ENCODE measurements at places on chromosomes 3 and 15. TPM values are rescaled to one million over a fixed set of nuclear protein-coding genes. Genes with fewer than 3 reads are reported as not detected.

Gene ZMYND10
- polyA plus RNA-seq = 1.4 TPM

Gene CKMT1B
- not detected for polyA plus RNA-seq

Gene RLBP1
- polyA plus RNA-seq = 0.30 TPM

Gene SKOR1
- 0.67 TPM for polyA plus RNA-seq

Gene GNAT1
- polyA plus RNA-seq = 0.37 TPM

Gene C3orf70
- 3.5 TPM for polyA plus RNA-seq

Gene SNX4
- polyA plus RNA-seq = 30.8 TPM

Gene KCNMB2
- 9.0 TPM for polyA plus RNA-seq

Gene DUOXA2
- not detected for polyA plus RNA-seq

Gene GOLIM4
- polyA plus RNA-seq = 38.6 TPM

Gene TTC21A
- 2.9 TPM for polyA plus RNA-seq

Gene CCR5
- polyA plus RNA-seq = 0.52 TPM

Gene PDIA5
- polyA plus RNA-seq = 16.4 TPM

Gene NR2F2
- 64.7 TPM for polyA plus RNA-seq

DNA sequence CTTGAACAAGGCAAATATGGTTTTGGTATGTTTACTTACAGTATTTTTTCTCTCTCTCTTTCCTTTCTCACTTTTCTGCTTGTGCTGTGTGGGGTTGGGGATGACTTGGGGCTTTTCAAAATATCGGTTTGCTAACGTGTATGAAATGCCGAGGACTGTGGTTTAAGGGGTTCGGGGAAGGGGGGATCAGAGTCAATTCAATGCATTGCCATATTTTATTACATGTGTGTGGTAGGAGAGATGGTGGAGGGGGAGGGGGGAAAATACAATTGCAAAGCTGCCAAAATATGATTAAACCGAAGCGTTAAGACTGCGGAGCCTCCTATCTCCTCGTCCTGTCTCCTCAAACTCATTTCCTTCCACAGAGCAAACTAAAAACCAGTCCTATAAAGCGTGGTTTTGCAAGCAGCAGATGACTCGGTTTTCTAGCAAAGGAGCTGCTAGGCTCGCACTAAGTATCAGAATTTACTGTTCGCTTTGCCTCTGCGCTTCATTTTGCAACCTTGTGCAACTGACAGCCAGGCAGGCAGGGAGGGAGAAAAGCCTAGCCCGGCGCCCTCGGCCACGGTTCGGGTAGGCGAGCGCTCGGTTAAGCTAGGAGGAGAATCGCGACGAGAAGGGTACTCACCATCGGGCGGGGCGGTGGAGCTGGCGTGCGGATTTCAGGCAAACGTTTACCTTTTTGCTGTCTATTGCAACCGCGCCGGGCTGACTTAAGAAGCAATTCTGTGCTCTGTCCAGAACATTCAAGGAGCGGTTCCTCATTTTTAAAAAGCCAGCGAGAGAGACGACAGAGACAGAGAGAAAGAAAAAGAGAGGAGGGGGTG, 4.0 kb upstream of the NR2F2 start:
- DNase-seq = peak; percentile 61

DNA sequence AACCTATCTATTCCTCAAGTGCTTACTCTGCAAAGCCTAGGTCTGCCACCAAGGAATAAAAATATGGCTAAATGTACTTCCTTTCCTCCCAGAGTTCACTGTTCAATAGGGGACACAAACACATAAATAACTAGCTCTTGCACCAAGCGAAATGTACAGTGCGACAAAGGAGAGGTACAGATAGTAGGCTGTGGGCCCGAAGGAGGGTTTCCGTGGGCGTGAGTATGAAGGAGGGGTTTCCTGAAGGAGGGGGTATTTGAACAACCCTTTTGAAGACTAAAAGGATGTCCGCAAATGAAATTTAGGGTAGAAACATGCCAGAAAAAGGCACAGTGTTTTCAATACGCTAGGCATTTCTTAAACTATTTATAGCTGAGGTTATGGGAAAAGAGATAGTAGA, 207.9 kb downstream of the LPP start:
- DNase-seq = no peak

DNA sequence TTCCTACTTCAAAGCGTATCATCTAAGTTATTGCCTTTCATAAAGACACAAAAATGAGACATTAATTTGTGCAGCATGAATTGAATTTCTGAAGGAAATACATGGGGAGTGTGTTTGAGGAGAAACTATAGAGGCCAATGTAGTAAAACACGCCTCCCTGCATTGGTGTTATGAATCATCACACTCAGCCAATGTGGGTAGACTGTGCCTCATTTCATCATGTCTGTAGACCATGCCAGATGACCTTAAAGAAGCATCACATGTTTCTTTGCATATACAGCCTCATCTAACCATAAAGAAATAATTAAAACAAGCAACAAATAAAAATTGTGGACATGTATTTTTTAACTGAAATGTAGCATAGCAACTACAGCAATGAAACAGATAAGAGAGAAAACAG, 486.0 kb upstream of the ADAMTS9 start:
- no peak for DNase-seq

- DNase-seq = no peak
Measured at GRCh38 chr15:101479342-101479845, 10.1 kb downstream of the PCSK6 start.

GRCh38 chr15:94910166-94910565, 678.8 kb downstream of the MCTP2 start:
- DNase-seq = no peak

GRCh38 chr3:143445118-143445517, 325.5 kb downstream of the CHST2 start:
- no peak for DNase-seq

DNA sequence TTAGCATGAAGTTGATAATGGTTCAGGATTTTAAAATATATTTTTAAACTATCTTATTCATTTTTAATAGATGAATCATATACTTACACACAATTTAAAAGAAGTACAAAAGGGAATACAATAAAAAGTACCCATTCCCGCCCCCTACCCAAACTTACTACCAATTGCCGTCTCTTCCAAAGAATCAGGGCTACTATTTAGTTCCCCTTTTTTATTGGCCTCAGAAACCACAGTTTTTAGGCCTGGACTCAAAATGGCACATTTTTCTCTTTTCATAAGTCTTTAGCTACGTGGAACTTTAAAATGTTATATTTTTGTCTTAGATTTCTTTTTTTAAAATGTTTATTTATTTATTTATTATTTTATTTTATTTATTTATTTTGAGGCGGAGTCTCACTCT, 18.0 kb downstream of the LRRK1 start:
- no peak for DNase-seq

- no peak for DNase-seq
Measured at GRCh38 chr3:150495149-150495548, 51.1 kb downstream of the SERP1 start.

- DNase-seq = no peak
Measured at GRCh38 chr3:56411166-56411565, 57.1 kb downstream of the ERC2 start.

- peak; percentile 33 for DNase-seq
Measured at GRCh38 chr3:122560680-122561079, 3.4 kb downstream of the PARP9 start.

DNA sequence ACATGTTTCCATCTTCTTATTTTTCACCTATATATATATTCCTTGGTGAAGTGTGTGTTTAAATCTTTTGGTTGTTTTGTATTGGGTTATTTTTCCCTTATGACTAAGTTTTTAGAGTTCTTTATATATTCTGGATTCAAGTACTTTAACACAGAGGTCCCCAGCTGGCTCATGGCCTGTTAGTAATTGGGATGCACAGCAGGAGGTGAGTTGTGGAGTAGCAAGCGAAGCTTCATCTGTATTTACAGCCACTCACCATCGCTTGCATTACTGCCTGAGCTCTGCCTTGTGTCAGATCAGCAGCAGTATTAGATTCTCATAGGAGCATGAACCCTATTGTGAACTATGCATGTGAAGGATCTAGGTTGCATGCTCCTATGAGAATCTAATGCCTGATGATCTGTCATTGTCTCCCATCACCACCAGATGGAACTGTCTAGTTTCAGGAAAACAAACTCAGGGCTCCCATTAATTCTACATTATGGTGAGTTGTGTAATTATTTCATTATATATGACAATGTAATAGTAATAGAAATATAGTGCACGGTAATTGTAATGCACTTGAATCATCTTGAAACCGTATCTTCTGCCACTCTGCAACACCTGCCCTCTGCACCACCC, 151.6 kb downstream of the RSRC1 start:
- DNase-seq = no peak

- no peak for DNase-seq
Measured at GRCh38 chr3:183514021-183514420, 41.5 kb downstream of the KLHL6 start.

- DNase-seq = no peak
Measured at GRCh38 chr3:179021119-179021903, 50.3 kb downstream of the ZMAT3 start.

GRCh38 chr3:146142757-146143156, 18.2 kb downstream of the PLOD2 start:
- DNase-seq = no peak

- DNase-seq = no peak
Measured at GRCh38 chr3:37988931-37989525, 1.6 kb upstream of the VILL start.

DNA sequence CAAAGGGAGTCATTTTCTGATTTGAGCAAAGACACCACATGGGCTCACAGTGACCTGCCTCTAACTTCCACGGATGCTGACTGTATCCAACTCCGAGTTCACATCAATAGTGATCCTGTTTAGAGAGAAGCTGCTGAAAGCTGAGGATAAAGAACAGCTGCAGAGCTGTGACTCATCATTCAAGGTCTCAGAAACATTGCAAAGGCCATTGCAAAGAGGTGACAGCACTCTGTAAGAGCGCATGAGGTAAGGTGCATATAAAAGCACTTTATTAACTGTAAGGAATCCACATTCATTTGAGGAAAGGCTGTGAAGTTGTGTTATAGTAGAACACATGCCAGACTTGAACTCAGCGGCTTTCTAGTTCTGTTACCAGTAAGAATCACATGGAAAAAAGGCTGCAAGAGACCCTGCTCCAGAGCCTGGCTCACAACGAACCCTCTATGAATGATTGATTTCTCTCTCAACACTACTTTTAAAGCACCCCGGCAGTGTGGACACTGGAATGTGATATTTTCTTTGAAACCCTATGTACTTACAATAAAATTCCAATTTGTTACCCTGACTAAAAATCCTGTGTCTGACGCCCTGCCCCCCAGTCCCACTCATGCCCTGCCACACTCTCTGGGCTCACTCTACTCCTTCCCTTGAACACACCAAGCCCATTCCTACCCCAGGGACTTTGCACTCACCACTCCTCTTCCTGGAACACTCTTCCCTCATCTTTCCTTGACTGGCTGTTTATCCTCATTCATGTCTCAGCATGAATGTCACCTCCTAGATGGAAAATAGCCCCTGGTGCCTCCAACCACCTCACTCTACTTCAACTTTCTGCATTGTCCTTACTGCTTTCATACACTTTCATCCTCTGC, 111.2 kb downstream of the LSM3 start:
- DNase-seq = peak; percentile 52

- DNase-seq = no peak
Measured at GRCh38 chr3:159619341-159619885, 369.2 kb upstream of the IL12A start.

GRCh38 chr15:92365084-92365483, 28.6 kb upstream of the ST8SIA2 start:
- DNase-seq = no peak

- no peak for DNase-seq
Measured at GRCh38 chr15:43230640-43231115, 9.9 kb upstream of the EPB42 start.

GRCh38 chr15:78460737-78461136, 22.7 kb downstream of the IREB2 start:
- no peak for DNase-seq

- DNase-seq = no peak
Measured at GRCh38 chr3:58329150-58329921, 3.4 kb upstream of the PXK start.

DNA sequence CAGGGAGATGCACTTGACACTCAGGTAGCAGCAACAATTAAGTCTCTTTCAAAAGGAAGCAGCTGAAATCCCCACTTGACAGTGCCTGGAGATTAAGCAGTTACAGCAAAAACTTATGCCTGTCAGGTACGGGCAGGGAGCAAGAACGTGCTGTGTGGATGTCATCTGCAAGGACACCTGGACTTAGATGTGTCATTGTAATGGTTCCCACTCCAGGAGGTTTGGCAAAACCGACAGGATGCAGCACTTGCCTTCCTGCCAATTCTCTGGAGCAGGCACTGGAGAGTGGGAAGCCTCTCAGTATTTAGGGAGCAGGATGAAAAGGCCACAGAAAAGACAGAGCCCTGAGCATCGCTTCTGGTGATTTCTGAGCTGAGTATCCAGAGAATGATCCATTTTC, 292.4 kb downstream of the PDCD6IP start:
- DNase-seq = no peak

GRCh38 chr3:32430900-32431299, 39.2 kb downstream of the CMTM7 start:
- no peak for DNase-seq

- DNase-seq = peak; percentile 78
Measured at GRCh38 chr3:123660900-123661299, 76.0 kb upstream of the HACD2 start.

DNA sequence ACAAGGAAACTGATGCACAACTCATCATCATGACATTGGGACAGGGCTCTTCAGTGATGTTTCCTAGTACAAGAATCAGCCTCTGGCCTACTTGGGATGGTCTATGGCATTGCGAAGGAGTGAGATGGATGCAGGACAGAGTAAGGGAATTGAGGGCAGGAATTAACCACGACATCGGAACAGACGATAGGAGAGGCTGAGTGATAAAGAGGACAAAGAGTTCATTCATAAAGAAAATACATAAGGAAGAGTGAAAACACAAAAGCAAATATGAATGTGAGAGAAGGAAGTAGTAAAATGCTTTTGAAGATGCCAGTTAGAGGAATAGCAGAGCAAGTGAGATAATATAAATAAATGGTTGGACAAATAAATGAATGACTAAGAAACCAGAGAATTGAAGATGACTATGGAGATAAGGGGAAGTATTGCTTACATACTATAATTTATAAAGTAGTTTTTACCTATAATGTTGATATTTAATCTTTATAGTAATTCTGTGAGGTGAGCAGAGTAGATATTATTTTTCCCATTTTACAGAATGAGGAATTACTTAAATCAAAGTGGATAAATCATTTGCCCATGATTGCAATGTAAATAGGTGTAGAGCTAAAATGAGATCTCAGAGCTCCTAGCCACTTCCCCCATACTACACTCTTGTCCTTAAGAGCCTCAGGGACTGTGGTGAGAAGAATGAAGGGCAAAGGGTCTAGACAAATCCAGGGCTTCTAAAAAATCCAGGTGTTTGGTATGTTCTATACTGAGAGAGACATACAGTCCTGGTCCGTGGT, 203.3 kb downstream of the DTWD1 start:
- DNase-seq = no peak

- no peak for DNase-seq
Measured at GRCh38 chr15:88747111-88747510, 56.1 kb upstream of the ACAN start.
